ENCODE measurements at places on chromosomes 3 and 15.

GRCh38 chr3:126668450-126669401, 13.8 kb upstream of the TXNRD3 start:
- no peak for DNase-seq

- no peak for DNase-seq
Observed at GRCh38 chr3:99626417-99626788, 12.0 kb upstream of the COL8A1 start.

GRCh38 chr15:95405447-95405846, 925.1 kb upstream of the NR2F2 start:
- DNase-seq: no peak

DNA sequence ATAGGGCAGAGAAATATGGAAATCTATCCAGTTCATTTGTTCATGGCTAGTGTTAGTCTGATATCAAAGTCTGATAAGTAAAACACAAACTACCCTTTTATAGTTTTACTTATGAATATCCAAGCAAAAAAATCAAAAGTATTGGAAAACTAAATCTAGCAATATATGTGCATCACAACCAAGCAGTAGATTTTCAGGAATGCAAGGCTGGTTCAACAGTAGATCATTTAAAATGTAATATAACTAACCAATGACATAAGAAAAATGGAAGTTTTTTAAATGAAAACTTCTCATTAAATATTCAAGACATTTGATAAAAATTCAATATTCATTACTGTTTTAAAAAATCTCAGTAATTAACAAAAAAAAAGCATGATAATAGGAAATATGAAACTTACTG, 12.8 kb upstream of the AQP9 start:
- DNase-seq: no peak
